Pericardium fibroblast (primary cell): ENCODE measurements at places on chromosomes 6 and 20. TPM values are rescaled to one million over a fixed set of nuclear protein-coding genes. Genes with fewer than 3 reads are reported as not detected.

Gene SEMG1
- total RNA-seq: not detected in 2 replicates

Gene ZC3H12D
- 0.12 TPM in 1 of 2 replicates, not detected in the other for total RNA-seq

Gene GRM1
- not detected in 2 replicates for total RNA-seq

Gene GLO1
- 121 and 125 TPM in 2 replicates for total RNA-seq

Gene SAMD5
- total RNA-seq: 0.60 and 1.3 TPM in 2 replicates

Gene GPX5
- not detected in 2 replicates for total RNA-seq

Gene NQO2
- 28.8 and 37.3 TPM in 2 replicates for total RNA-seq

Gene ENTPD6
- 40.7 and 50.8 TPM in 2 replicates for total RNA-seq

Gene SMLR1
- total RNA-seq: not detected in 2 replicates

Gene WDR46
- 58.0 and 63.1 TPM in 2 replicates for total RNA-seq

Gene SIRPD
- not detected in 2 replicates for total RNA-seq

Gene RIPPLY2
- not detected in 2 replicates for total RNA-seq

Gene C6orf163
- 0.09 and 0.12 TPM in 2 replicates for total RNA-seq

Gene SIRPA
- total RNA-seq: 18.6 and 18.8 TPM in 2 replicates

Gene CENPB
- total RNA-seq: 78.3 and 85.1 TPM in 2 replicates
